ENCODE measurements at places on chromosomes 3 and 15. TPM values are rescaled to one million over a fixed set of nuclear protein-coding genes. Genes with fewer than 3 reads are reported as not detected.

Gene ACSBG1
- not detected for total RNA-seq

Gene RTP4
- total RNA-seq, result 1.8 TPM

Gene KAT2B
- 30.7 TPM for total RNA-seq

Gene ZKSCAN7
- 0.76 TPM for total RNA-seq

Gene SERPINI2
- total RNA-seq, result not detected

Gene MOBP
- not detected for total RNA-seq

Gene ADCY5
- total RNA-seq, result 2.7 TPM

Gene GOLGA8J
- 0.20 TPM for total RNA-seq

Gene SLC51A
- total RNA-seq, result not detected

Gene UACA
- 33.4 TPM for total RNA-seq

Gene SLC6A1
- total RNA-seq, result 6.3 TPM

Gene ITIH1
- total RNA-seq, result 0.12 TPM

Gene SLC24A5
- not detected for total RNA-seq

Gene MAPKAPK3
- 50.5 TPM for total RNA-seq

Gene SPINT1
- total RNA-seq, result 127 TPM

Gene TIMP4
- total RNA-seq, result 1.2 TPM

Gene AP2M1
- total RNA-seq, result 235 TPM

Gene CD276
- 14.7 TPM for total RNA-seq

Gene FGF12
- total RNA-seq, result 0.72 TPM

Gene GOLGA8N
- total RNA-seq, result 3.7 TPM

Gene NEK10
- 0.40 TPM for total RNA-seq

Gene ROBO1
- total RNA-seq, result 52.4 TPM

Gene OIP5
- 6.4 TPM for total RNA-seq

Gene CLRN1
- total RNA-seq, result not detected

Gene CKMT1B
- 50.7 TPM for total RNA-seq

Gene GHSR
- not detected for total RNA-seq

Gene MUSTN1
- total RNA-seq, result 0.40 TPM

Gene SLC28A2
- total RNA-seq, result not detected

Gene CP
- 4.5 TPM for total RNA-seq

Gene GPR87
- total RNA-seq, result 36.8 TPM

Gene TAGLN3
- total RNA-seq, result not detected

Gene GAP43
- not detected for total RNA-seq

Gene CASR
- total RNA-seq, result not detected

Gene GRK7
- total RNA-seq, result not detected

Gene C15orf39
- 23.1 TPM for total RNA-seq

Gene POLG
- 34.6 TPM for total RNA-seq

Gene WDR93
- not detected for total RNA-seq

Gene STXBP5L
- total RNA-seq, result not detected

Gene KIF7
- 0.60 TPM for total RNA-seq

Gene FEZF2
- total RNA-seq, result not detected

Gene SHC4
- total RNA-seq, result not detected

Gene MST1
- total RNA-seq, result 7.6 TPM

Gene XYLB
- 2.4 TPM for total RNA-seq

Gene P2RY14
- 0.88 TPM for total RNA-seq

Gene EPHA3
- 0.40 TPM for total RNA-seq

Gene TMC3
- total RNA-seq, result not detected

Gene BFSP2
- not detected for total RNA-seq

Gene SRGAP3
- 5.2 TPM for total RNA-seq

Gene LIPH
- total RNA-seq, result 14.6 TPM

Gene VEPH1
- 0.40 TPM for total RNA-seq
